ENCODE measurements at places on chromosomes 11 and 22.

DNA sequence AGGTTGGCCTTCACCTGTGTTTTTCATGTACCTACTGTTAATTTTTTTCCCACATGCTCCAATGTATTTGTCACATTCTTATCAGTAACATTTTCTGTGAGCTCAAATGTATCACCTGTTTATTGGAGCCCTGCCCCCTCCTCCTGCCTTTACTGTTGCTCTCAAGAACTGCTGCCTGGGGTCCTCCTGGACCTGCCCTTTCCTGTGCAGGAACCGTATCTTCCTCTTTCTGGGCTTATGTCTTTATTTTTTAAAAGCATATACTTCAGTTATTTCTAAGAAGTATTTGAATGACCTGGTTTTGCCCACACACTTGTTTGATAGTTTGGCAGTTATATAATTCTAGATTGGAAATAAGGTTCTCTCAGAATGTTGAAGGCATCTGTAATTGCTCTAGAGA, 5.9 kb downstream of the FAM118B start:
- no peak for DNase-seq

- DNase-seq: no peak
These were observed 62.1 kb downstream of the TRAF6 start for GRCh38 chr11:36447947-36448346.

DNA sequence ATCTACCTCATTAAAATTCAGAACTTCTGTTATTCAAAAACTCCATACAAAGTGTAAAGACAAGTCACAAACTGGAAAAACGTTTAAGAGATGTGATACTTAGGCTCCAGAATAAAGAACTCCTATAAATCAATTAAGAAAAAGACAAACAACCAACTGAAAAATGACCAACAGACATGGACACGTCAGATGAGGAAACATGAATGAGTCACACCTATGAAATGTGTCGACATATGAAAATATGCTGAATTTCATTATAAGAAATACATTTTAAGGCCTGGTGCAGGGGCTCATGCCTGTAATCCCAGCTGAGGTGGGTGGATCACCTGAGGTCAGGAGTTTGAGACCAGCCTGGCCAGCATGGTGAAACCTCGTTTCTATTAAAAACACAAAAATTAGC, 78.7 kb downstream of the ENTHD1 start:
- no peak for DNase-seq

- peak; percentile 23 for DNase-seq
These were observed 2.8 kb downstream of the PARVB start for GRCh38 chr22:44026630-44027511.

- DNase-seq: no peak
These were observed 99.7 kb upstream of the SYT13 start for GRCh38 chr11:45385844-45386243.

- DNase-seq: no peak
These were observed 2.3 kb downstream of the THAP7 start for GRCh38 chr22:20999350-21000206.

GRCh38 chr22:17824457-17824856, 50.2 kb upstream of the BID start:
- DNase-seq: no peak

- DNase-seq: peak; percentile 31
These were observed 18.8 kb downstream of the CSNK1E start for GRCh38 chr22:38298312-38299005.

GRCh38 chr11:78209478-78209877, 20.8 kb downstream of the USP35 start:
- no peak for DNase-seq

DNA sequence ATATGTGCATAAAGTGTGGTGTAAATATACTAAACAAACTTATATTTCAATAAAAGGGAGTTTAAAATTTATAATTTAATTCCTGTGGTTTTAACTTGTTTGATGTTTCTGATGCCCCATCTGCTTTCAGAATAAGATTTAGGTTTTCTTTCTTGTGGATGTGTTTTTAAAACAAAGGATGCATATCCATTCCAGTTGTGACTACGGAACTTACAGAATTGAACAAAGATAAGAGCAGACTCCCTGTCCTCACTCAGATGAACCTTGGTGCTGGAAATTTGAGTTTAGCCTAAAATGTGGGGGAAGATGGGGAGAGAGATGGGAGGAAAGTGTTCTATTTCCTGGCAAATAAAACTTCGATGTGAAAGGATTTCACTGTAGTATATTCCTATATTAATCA, 2.5 kb downstream of the FJX1 start:
- DNase-seq: no peak

DNA sequence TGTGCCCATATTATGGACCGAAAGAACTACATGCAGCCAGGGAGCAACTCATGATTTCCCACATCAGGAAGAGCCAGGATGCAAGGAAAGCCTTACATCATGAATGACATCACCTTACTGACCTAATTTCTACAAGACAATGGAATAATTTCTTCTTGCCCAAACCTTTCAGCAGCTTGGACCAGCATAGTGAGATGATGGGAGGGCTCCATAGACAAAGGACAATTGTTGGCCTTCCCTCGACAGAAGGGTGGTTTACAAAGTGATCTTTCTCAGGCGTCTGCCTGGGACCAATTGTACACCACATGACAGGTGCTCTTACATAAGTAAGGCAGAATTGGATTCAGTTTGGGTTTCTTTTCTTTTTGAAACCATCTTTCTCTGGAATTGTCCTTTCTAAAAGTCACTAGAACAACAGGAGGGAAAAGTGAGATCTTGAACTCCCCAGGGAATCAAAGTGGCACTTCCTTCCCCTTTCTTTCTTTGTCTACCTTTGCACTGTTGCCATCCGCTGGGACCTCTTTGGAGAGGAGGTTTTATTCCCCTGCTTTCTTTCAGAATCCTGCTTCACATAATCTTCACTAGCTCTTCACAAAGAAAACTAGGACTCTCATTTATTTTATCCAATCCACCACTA, 51.7 kb upstream of the PAK1 start:
- DNase-seq: no peak

GRCh38 chr11:128707681-128708080, 13.8 kb downstream of the FLI1 start:
- no peak for DNase-seq

DNA sequence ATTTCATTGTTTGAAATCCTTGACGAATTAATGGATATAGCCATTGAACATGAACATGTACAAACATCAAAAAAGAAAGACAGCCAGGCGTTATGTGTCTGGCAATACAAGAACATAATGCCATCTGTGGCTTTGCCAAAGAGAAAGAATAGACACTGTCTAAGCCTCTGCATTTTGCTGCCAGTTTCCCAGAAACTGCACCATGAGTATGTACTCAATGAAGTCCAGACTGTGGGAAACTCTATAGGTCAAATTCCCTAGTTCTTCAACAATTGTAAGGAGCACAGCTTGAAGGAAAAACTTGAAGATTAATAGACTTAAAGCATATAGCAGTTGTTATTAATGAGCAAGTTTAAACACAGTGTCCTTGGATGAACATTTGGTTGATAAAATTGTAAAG, 71.3 kb downstream of the BBOX1 start:
- no peak for DNase-seq

DNA sequence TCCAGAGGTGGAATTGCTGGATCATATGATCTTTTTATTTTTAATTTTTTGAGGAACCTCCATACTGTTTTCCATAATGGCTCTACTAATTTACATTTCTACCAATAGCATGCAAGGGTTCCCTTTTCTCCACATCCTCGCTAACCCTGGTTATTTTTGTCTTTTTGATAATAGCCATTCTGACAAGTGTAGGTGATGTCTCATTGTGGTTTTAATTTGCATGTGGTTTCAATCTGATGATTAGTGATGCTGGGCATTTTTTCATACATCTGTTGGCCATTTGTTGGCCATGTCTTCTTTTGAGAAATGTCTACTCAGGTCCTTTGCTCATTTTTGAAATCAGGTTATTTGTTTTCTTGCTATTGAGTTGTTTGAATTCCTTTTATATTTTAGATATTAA, 15.4 kb upstream of the OR4D5 start:
- no peak for DNase-seq

DNA sequence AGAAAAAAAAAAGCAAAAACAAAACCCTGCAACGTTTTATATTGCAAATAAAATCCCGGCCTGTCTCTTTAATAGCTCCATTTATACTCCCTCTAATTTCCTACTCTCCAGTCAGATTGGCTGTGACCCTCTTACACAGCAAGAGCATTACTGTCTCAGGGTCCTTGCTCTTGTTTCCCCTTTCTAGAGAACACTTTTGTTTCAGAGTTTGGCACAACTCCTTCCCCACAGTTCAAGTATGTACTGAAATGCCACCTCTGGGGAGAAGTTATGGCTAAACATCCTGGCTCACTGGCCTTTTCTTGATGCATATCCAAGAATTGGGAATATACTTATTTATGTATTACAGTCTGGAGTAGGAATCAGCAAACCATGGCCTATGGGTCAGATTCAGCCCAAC, 2.6 kb downstream of the CASP12 start:
- no peak for DNase-seq

DNA sequence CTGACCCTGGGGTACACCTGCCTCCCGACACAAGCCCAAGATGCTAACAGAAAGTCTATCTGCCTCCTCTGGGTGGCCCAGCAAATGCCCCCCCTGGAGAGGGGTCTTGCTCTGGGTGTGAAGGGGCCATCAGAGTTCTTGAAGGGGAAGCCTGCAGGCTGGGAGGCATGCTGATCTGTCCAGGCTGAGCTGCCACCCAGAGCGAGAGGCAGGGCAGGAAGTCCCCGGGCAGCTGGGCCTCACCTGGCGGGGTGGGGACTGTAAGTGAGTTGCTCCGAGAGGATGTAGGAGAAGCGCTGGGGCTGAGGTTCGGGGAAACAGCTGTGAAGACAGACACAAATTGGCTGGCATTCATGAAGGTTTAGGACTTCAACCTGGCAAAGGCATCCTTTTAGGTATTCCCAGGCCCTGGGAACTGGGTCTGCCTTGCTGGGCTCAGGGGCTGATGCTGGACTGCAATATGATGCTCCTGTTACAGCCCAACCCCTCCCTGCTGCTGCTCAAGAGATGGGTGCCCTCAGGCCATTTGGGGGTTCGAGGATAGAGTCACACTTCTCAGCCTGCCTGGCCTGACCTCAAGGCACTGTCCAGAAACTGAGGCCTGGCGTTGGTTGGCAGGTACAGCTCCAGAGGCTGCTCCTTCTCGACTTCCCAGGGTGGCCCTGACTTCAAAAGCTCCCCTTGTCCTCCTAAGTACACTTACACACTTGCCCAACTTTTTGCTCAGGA, 60.2 kb upstream of the LYVE1 start:
- no peak for DNase-seq

DNA sequence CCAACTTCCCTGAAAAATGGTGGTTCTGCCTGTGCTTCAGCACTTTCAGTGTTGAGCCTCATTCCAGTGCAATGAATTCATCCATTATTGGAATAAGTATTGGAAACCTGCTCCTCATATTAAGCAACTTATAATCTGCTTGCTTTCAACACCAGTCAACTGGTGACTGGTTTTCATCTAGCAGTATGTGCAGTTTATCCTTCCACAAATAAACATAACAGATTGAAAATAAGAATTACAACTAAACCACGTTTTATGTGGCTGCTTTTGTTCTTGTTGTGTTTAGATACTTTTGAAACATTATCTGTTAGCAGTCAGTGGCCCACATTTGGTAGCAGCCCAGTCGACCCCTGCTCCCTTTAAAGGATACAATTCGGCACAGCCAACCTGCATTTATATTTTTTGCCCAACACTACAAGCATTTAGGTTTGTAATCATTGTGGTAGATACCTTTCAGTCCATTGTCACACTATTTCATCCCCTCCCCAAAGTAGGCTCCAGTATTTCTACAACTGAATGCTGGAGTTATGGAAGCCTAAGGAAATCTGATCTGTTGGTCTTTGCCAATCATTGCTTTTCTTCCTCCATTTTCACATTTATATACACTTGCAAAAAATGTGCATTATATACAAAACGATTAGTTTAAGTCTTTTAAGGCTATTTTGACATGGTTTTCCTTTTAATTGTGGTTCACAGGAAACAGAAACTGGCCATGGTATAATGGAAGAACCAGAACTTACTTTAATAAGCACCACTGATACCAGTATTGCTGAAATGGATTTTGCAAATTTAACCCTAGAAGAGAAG, 13.1 kb downstream of the TAF1D start:
- DNase-seq: no peak

- no peak for DNase-seq
These were observed 1.9 kb downstream of the CDON start for GRCh38 chr11:126060757-126061171.

DNA sequence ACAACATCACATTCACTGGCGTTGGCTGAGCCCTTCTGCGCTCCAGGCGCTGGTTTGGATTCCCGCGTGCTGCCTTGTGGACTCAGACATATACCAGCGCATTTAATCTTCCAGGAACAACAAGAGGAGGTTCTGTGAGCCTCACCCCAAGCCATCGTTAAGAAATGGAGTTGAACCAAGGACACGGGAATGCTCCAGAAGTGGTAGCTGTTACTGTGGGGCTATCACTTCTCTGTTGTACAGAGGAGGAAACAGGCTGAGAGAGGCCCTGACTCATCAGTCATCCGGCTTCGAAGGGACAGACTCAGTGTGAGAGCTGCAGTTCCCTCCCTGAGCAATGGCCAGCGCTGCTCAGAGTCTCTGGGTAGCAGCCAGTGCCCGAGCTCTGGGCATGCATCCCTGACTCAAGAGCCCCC, 291.3 kb downstream of the TBC1D22A start:
- DNase-seq: no peak

GRCh38 chr11:62552485-62553079, 6.0 kb upstream of the AHNAK start:
- no peak for DNase-seq

DNA sequence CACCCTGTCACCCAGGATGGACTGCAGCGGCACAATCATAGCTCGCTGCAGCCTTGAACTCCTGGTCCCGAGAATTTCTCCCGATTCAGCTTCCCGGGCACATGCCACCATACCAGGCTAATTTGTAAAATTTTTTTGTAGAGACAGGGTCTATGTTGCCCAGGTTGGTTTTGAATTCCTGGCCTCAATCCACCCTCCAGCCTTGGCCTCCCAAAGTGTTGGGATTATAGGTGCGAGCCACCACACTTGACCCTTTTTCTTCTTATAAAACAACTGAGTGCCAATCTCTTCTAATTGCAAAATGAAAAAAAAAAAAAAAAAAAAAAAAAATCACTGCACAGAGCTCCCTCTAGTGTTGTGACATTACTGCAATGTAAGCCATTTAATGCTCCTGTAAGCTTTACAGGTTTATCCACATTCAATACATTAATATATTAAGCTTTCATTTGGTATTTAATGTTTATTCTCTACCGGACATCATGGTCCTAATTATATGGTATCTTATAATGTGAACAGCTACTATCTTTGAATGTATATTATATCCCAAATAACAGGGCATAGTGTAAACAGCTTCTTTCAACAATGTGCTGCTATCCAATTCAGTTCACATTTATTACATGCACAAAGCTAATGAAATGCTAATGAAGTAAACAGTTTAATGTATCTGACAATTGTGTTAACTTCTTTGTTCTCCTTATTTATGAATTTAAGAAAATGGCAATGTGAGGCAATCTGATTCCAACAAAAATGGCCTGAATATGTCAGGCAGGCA, 44.6 kb downstream of the COPB1 start:
- no peak for DNase-seq

- DNase-seq: no peak
These were observed 9.2 kb upstream of the FAM83F start for GRCh38 chr22:39985383-39986035.

Measured in stimulated activated CD4-positive, alpha-beta T cell treated with anti-CD3 and anti-CD28 coated beads, Interleukin-15, amount 100 ng/mL, for 1 hour (primary cell).